Stimulated activated CD4-positive, alpha-beta T cell treated with anti-CD3 and anti-CD28 coated beads, Interleukin-2, amount 100 ng/mL, for 4 hours (primary cell): ENCODE measurements at places on chromosomes 4 and X.
A peak's percentile ranks its signal among the peaks of the same experiment; 100 is the strongest.

- no peak for DNase-seq
These were observed 34.1 kb upstream of the TNIP3 start for GRCh38 chr4:121198251-121198650.

DNA sequence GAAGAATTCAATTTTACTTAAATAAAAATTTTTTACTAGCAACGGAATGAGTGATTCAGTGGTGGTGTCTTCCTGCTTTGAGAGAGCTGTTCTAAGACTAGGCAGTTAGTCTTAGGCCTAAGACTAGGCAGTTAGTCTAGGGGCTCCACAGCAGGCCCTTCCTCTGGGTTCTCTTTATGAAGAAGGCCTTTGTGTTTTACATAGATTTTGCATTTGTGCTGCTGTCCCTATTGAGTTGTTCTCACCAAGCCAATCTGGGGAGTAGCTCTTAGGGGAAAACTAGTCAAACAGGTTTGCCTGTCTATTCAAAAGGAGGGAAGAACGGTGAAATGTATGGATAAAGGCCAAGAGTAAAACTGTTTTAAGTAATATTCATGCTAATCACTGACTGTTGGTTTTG, 7.6 kb downstream of the UGT8 start:
- no peak for DNase-seq

DNA sequence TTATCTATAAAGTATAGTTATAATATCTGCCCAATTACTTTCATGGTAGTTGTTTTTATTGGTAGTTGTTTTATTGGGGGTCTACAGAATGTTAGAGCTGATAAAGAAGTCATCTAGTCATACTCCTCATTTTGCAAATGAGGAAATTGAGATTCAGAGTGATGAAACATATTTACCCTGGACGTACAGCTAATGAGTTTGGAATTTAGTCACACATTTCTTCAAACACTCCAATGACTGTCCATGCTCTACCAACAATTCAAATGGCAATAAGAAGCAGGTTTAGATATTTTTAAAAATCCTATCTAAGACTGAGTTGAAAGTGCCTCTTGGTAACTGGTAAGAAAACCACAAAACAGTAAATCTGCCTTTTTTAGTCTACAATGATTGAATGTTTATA, 98.2 kb downstream of the MAGEC1 start:
- DNase-seq: no peak

GRCh38 chr4:135239964-135240363, 1038.4 kb upstream of the PABPC4L start:
- DNase-seq: no peak

- no peak for DNase-seq
These were observed 14.3 kb upstream of the FAM13A start for GRCh38 chr4:89071311-89071710.

- DNase-seq: no peak
These were observed 117.7 kb upstream of the PRPS2 start for GRCh38 chrX:12673487-12673886.

DNA sequence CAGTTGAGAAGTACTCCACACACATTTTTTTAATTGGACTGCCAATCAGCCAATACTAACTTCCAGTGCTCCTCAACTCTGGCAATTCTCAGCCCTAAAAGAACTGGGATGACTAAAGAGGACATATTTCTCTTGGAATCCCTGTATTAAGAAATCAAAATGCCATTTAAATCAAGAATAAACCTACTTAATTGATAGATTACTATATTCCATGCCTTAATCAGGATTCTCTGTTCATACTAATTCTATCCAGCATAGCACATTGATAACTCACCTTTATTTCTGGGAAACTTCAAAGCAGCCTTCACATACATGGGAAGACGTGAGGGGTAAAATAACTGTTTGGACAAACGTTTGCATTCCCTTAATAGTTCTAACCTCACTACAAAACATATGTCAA, 93.0 kb upstream of the DKK2 start:
- no peak for DNase-seq

- DNase-seq: no peak
These were observed 119.9 kb upstream of the AGA start for GRCh38 chr4:177562163-177562562.

GRCh38 chrX:107662824-107663223, 34.5 kb downstream of the PRPS1 start:
- no peak for DNase-seq

DNA sequence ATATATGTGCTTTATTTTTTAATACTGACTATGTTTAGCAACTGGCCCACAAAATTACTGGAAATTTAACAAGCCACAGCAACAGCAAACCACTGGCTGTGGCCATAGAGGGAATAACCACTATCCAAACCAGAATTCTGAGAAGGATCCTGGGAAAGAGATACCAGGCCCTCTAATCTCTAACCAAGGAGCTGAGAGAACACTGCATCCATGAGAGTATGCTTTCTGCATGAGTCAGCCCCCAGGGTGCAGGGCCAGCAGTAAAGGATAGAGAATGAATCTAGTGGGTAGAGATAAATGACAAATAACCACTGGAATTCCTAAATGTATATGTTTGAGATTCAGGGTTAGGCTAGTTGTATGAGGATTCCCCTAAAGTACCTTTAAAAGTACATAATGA, 221.8 kb downstream of the KIT start:
- no peak for DNase-seq

- no peak for DNase-seq
These were observed 336.2 kb downstream of the INPP4B start for GRCh38 chr4:142509881-142510280.

GRCh38 chrX:43564953-43565352, 91.1 kb upstream of the MAOA start:
- no peak for DNase-seq

DNA sequence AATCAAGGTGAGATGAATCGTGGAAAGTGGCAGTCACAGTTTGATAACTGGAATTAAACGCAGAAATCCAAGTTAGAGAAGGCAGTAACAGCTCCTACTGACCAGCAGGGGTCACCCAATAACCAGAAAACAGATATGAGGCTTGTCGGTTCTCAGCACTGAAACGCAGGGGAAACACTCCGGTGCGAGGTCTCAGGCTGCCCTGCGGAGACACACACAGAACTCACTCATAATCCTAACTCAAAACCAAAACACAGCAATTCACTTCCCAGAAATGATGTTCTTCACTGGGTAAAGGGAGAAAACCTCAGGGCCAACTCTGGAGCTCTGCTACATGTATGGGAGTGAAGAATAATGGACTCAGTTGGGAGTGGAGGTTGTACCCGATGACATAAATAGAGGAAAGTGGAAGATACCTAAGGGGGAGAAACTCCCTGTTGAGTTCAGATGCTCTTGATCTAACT, 384.4 kb downstream of the RAPGEF2 start:
- no peak for DNase-seq

- no peak for DNase-seq
These were observed 2.4 kb downstream of the FRAS1 start for GRCh38 chr4:78059524-78059889.

- DNase-seq: no peak
These were observed 17.3 kb upstream of the TMEM185A start for GRCh38 chrX:149648932-149649331.

DNA sequence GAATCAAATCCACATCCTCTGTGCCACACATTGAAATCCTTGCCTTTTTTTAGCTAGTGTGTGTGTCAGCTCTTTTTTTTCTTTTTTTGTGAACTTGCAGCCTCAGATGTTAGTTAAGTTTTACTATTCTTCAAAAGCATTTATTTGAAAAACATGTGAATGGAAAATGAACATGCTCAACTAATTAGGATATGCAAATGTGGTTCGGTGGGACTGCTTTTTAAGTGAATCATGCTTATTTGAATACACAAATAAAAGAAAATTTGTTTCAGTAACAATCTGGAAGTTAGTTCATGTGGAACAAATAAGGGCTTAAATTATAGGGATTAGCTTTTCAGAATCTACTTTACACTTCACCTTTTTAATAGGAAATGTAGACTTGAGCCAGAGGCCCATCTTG, 751.5 kb upstream of the FAM241A start:
- DNase-seq: no peak

DNA sequence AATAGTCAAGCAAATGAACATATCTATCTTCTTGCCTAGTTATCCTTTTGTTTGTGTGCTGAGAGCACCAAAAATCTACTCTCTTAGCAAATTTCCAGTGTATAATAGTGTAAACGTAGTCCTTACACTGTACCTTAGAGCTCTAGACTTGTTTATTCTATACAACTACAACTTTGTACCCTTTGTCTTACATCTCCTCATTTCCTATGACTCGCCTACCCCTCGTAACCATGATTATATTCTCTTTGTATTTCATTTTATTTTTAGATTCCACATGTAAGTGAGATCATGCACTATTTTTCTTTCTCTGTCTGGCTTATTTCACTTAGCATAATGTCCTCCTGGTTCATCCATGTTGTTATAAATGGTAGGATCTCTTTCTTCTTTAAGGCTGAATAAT, 37.6 kb downstream of the MAGEB5 start:
- DNase-seq: no peak

DNA sequence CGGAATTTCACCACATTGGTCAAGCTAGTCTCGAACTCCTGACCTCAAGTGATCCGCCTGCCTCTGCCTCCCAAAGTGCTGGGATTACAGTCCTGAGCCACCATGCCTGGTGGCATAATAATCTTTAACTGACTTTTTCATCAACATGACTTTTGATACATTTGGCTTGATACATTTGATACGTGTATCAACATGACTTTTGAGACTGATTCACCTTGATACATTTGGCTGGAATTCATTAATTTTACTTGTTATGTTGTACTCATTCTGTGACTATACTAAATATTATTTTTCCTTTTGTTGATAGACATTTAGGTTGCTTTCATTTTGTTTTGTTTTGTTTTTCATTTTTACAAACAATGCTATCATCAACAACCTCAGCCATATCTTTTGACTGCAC, 6.3 kb downstream of the TMEM154 start:
- no peak for DNase-seq

DNA sequence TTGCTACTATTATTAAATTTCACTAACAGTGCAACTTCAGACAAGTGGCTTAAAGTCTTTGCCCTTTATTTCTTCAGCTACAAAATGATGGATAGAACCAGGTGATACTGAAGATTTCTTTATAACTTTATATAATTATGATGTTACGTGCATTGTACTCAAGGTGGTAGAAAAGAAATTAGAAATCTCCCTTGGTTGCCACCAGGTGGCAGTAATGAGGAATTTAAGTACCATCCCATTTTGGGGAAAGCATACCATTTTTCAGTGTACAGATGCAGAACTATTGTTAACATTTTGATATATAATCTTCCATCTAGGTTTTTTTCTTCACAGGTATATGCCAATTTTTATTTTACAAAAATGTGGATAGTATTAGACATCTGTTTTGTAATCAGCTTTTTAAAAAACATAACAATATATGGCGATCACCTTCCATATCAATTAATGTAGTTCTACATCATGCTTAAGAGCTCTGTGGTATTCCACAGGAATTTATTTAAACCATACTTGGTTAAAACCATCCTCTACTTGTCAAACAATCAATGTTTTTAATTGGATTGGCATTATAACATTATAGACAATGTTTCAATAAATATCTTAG, 37.7 kb upstream of the RAB33B start:
- DNase-seq: peak; percentile 9

- DNase-seq: no peak
These were observed 99.4 kb downstream of the HPGD start for GRCh38 chr4:174422893-174423256.

DNA sequence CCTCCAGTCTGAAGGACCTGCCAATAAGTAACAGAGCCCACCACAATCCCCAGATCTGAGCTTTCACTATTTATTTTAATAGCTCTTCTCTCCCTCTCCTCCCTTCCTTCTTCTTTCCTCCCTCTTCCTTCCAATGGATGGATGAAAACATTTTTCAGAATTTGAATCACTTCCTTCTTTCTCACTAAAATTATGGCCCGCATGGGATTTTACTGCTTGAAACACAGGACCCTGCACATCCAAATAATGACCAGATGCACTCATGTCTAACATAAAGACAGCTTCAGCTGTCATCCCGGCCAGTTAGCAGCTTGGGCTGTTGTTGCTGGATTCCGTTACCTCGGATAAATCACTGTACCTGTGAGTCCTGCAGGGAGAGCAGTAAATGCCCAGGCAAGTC, 5.4 kb upstream of the PHEX start:
- DNase-seq: no peak

DNA sequence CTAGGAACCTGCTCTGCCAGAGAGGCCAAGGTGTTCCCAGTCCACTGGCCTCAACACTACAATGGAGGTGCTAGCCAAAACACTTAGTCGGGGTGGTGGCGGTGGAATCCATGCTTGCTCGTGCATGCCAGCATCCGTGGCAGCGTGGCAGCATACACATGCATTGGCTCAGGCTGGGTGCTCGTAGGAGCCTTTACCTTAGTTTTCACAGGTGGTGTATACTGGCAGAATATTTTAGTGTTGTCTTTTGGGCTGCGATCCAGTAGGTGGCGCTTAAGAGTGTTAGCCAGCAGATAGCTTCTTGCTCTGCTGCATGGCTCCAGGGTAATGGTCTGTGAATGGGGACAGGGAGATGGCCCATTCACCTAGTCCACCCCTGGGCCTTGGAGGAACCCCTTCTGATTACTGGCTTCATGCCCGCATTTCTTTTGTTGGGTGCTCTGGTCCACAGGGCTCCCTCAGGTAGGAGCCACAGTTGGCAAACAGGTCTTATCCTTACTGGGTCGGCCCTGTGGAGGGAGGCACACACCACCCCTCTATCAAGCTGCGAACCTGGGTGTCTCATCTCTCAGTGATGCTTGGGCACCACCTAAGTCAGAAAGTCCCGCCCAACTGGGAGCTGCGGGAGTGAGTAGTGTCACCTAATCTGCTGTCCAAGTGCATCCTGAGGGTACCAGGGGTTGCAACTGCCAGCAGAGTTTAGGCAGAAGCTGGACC, 40.0 kb downstream of the RIPPLY1 start:
- no peak for DNase-seq

- no peak for DNase-seq
These were observed 10.3 kb downstream of the MRPL1 start for GRCh38 chr4:77872723-77873445.

- DNase-seq: no peak
These were observed 156.4 kb downstream of the VEGFC start for GRCh38 chr4:176636292-176636691.
